ENCODE measurements at places on chromosomes 7 and 10. TPM values are rescaled to one million over a fixed set of nuclear protein-coding genes. Genes with fewer than 3 reads are reported as not detected.

The HTR7 gene
- total RNA-seq, result 0.23 TPM

The ANKRD1 gene
- not detected for total RNA-seq

The FGFBP3 gene
- 1.8 TPM for total RNA-seq

The DRGX gene
- not detected for total RNA-seq

The CCDC7 gene
- total RNA-seq, result 73.0 TPM

- no peak for DNase-seq
- no peak overlapping the region for H3K27ac ChIP-seq
- H3K4me3 ChIP-seq, result no peak overlapping the region
- no peaks in the 10 kb centered on the region for H3K4me1 ChIP-seq
- no peaks in the 10 kb centered on the region for H3K36me3 ChIP-seq
Measured at GRCh38 chr10:12961416-12962205, 39.9 kb downstream of the CCDC3 start.

GRCh38 chr10:106436123-106436715 lies 728.3 kb downstream of the SORCS1 start:
- no peak for DNase-seq
- H3K4me3 ChIP-seq, result no peak overlapping the region
- H3K4me1 ChIP-seq, result no peaks in the 10 kb centered on the region
- no peaks in the 10 kb centered on the region for H3K36me3 ChIP-seq

GRCh38 chr7:83289419-83289993 lies 126.8 kb upstream of the PCLO start:
- H3K27me3 ChIP-seq, result no peaks in the 10 kb centered on the region
- H3K4me1 ChIP-seq, result no peaks in the 10 kb centered on the region
- no peak for DNase-seq
- no peak overlapping the region for H3K4me3 ChIP-seq

GRCh38 chr10:114212153-114212552 lies 26.9 kb upstream of the VWA2 start:
- no peak overlapping the region for H3K27ac ChIP-seq
- H3K4me3 ChIP-seq, result no peak overlapping the region
- no peaks in the 10 kb centered on the region for H3K4me1 ChIP-seq
- H3K27me3 ChIP-seq, result peaks cover 25% of the 10 kb centered on the region
- no peak for DNase-seq
- H3K36me3 ChIP-seq, result no peaks in the 10 kb centered on the region

GRCh38 chr7:149196151-149196704 lies 882 bp downstream of the ZNF282 start:
- H3K36me3 ChIP-seq, result peaks cover 13% of the 10 kb centered on the region
- no peaks in the 10 kb centered on the region for H3K27me3 ChIP-seq
- no peak for DNase-seq
- peaks cover 20% of the 10 kb centered on the region for H3K4me1 ChIP-seq

DNA sequence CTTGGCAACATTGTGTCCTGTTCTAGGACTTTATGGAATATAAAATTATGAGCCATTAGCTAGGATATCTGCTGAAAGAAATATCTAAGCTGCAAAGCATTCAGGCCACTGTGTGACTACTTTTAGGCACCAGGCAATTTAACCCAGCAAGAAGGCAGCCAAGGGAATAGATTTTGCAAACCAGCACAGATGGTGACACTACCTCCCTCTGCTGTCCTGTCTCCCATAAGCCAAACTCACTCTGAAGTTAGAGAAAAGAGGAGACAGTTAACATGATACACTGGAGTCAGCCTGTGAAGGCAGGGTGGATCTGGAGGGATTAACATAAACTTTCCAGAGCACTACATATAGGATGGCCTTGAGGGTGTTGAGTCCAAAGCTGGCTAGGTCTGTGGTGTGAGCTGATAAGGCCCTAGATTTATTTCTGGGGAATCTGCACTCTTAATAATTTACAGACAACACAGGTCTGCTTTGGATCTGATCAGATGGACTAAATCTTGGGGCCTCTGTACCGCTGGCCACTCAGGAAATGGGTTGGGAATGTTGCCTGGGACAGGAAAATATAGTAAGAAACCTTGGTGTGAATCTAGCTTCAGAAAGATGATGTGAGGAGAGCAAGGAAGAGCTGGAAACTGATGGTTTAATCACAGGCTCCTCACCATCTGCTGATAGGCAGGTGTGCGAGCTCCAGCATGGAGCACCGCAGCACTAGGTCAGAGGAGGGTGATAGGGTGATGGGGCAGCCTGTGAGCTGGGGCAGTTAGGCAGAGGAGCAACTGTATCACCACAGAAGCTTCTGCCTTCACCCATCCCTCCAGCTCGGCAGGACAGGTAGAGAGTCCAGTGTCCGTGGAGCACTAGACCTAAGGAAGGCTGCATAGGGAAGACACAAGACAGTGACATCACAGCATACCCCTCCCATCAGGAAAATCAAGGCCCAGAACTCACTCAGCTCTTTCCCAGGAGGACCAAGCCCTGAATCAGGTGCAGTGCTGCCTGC lies 229.9 kb upstream of the PRSS1 start:
- H3K36me3 ChIP-seq, result peaks cover 4% of the 10 kb centered on the region
- H3K27me3 ChIP-seq, result peaks cover 11% of the 10 kb centered on the region
- peaks cover 24% of the 10 kb centered on the region for H3K4me1 ChIP-seq
- DNase-seq, result no peak

GRCh38 chr7:95367606-95368005 lies 28.6 kb downstream of the PON3 start:
- H3K4me1 ChIP-seq, result no peaks in the 10 kb centered on the region
- no peak for DNase-seq
- H3K36me3 ChIP-seq, result no peaks in the 10 kb centered on the region
- no peak overlapping the region for H3K27ac ChIP-seq
- H3K4me3 ChIP-seq, result no peak overlapping the region
- H3K27me3 ChIP-seq, result peaks cover 18% of the 10 kb centered on the region

GRCh38 chr10:123007558-123008354 lies 839 bp downstream of the IKZF5 start:
- peak overlapping the region; percentile 99 for H3K27ac ChIP-seq
- peaks cover 42% of the 10 kb centered on the region for H3K4me1 ChIP-seq
- H3K4me3 ChIP-seq, result peak overlapping the region; percentile 100
- peaks cover 3% of the 10 kb centered on the region for H3K36me3 ChIP-seq

- peaks cover 5% of the 10 kb centered on the region for H3K4me1 ChIP-seq
- no peak for DNase-seq
- peaks cover 8% of the 10 kb centered on the region for H3K27me3 ChIP-seq
- peak overlapping the region; percentile 90 for H3K27ac ChIP-seq
- no peaks in the 10 kb centered on the region for H3K36me3 ChIP-seq
- H3K4me3 ChIP-seq, result peak overlapping the region; percentile 84
Measured at GRCh38 chr10:484441-484924, 205.0 kb downstream of the DIP2C start.

- no peak overlapping the region for H3K27ac ChIP-seq
- H3K27me3 ChIP-seq, result peaks cover 18% of the 10 kb centered on the region
- no peak overlapping the region for H3K4me3 ChIP-seq
- H3K4me1 ChIP-seq, result no peaks in the 10 kb centered on the region
Measured at GRCh38 chr10:29966269-29966668, 93.1 kb downstream of the JCAD start.

GRCh38 chr10:1272079-1272776 lies 216.0 kb downstream of the WDR37 start:
- no peak overlapping the region for H3K4me3 ChIP-seq
- H3K27me3 ChIP-seq, result peaks cover 13% of the 10 kb centered on the region
- H3K36me3 ChIP-seq, result no peaks in the 10 kb centered on the region
- no peak overlapping the region for H3K27ac ChIP-seq
- H3K4me1 ChIP-seq, result peaks cover 5% of the 10 kb centered on the region

- no peak overlapping the region for H3K27ac ChIP-seq
- no peaks in the 10 kb centered on the region for H3K36me3 ChIP-seq
- no peak for DNase-seq
- no peaks in the 10 kb centered on the region for H3K4me1 ChIP-seq
- H3K4me3 ChIP-seq, result no peak overlapping the region
Measured at GRCh38 chr7:11539853-11540252, 292.1 kb downstream of the THSD7A start.

- H3K27me3 ChIP-seq, result peaks cover 37% of the 10 kb centered on the region
- no peak overlapping the region for H3K27ac ChIP-seq
- H3K36me3 ChIP-seq, result no peaks in the 10 kb centered on the region
- no peaks in the 10 kb centered on the region for H3K4me1 ChIP-seq
- H3K4me3 ChIP-seq, result no peak overlapping the region
Measured at GRCh38 chr7:156473476-156474240, 166.9 kb upstream of the RNF32 start.

GRCh38 chr10:55374917-55375316 lies 573.9 kb upstream of the PCDH15 start:
- no peak for DNase-seq
- H3K36me3 ChIP-seq, result no peaks in the 10 kb centered on the region
- no peak overlapping the region for H3K4me3 ChIP-seq
- H3K4me1 ChIP-seq, result no peaks in the 10 kb centered on the region

DNA sequence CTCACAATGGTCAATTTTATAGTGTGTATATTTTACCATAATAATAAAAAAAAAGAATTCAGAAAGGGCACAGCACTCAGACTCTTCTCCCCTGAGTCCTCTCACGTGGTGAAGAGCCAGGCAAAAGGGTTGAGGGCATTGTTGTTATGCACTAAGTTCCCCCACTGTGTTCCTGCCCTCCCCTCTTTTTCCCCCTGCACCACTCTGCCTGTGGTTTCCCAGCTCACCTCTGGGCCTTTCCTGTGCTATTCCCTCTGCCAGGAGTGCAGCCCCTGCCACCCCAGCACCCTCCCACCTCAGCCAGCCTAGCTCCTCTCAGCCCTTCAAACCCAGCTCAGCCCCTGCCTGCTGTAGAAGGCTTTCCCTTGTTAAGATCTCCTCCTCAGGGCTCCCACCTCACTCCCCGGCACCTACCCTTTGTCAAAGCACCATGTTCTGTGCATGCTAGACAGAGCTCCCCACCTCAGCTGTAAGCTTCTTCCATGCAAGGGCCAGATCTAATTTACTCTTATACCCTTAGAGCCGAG lies 108.5 kb downstream of the KCNMA1 start:
- H3K27ac ChIP-seq, result no peak overlapping the region
- DNase-seq, result no peak
- H3K4me3 ChIP-seq, result no peak overlapping the region
- no peaks in the 10 kb centered on the region for H3K4me1 ChIP-seq

DNA sequence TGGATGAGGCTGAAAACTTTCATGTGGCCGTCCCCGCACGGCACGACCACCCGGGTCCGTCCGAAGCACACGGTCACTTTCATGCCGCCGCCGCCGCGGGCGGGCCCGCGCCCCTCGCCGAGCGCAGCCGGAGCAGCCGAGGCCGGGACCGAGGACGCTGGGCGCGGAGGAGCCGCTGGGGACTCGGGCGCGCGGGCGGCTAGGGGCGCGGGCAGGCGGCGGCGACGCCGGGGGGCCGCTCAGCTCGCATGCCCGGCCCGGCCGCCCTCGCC lies 247 bp downstream of the PARD3 start:
- H3K4me1 ChIP-seq, result peaks cover 7% of the 10 kb centered on the region
- H3K27me3 ChIP-seq, result peaks cover 77% of the 10 kb centered on the region
- no peak overlapping the region for H3K27ac ChIP-seq
- H3K4me3 ChIP-seq, result no peak overlapping the region
- no peak for DNase-seq

GRCh38 chr7:100888291-100888987 lies 1.1 kb downstream of the UFSP1 start:
- H3K36me3 ChIP-seq, result peaks cover 24% of the 10 kb centered on the region
- peaks cover 21% of the 10 kb centered on the region for H3K27me3 ChIP-seq
- DNase-seq, result no peak
- peaks cover 45% of the 10 kb centered on the region for H3K4me1 ChIP-seq

GRCh38 chr7:105011141-105011830 lies 2.7 kb upstream of the KMT2E start:
- H3K27me3 ChIP-seq, result peaks cover 5% of the 10 kb centered on the region
- DNase-seq, result no peak
- peaks cover 49% of the 10 kb centered on the region for H3K4me1 ChIP-seq
- peaks cover 14% of the 10 kb centered on the region for H3K36me3 ChIP-seq
- H3K27ac ChIP-seq, result peak overlapping the region; percentile 100

DNA sequence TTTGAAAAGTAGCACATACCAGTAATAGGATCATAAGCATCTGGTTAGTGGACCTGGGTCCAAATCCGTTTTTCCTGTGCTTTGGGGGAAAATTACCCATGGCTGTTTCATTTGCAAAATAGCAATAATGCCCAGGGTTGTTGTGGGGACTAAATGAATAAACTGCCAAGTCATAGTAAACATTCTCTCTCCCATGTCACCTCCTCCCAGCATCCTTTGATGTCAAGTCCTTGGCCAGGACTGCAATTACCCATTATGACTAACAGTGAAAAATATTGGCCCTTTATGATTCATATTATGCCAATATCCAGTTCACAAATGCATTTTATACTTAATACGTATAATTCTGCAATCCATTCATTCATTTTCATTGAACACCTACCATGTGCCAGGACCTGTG lies 23.0 kb downstream of the TOMM7 start:
- no peak overlapping the region for H3K4me3 ChIP-seq
- no peak for DNase-seq
- peaks cover 25% of the 10 kb centered on the region for H3K27me3 ChIP-seq
- H3K36me3 ChIP-seq, result no peaks in the 10 kb centered on the region
- H3K4me1 ChIP-seq, result no peaks in the 10 kb centered on the region

- H3K36me3 ChIP-seq, result no peaks in the 10 kb centered on the region
- H3K27me3 ChIP-seq, result no peaks in the 10 kb centered on the region
- no peak for DNase-seq
- no peaks in the 10 kb centered on the region for H3K4me1 ChIP-seq
Measured at GRCh38 chr7:69781412-69781846, 183.2 kb downstream of the AUTS2 start.

All from T-helper 17 cell (primary cell).